ENCODE measurements at places on chromosomes 2 and 18. TPM values are rescaled to one million over a fixed set of nuclear protein-coding genes. Genes with fewer than 3 reads are reported as not detected.

The IGFBP2 gene
- total RNA-seq: 451 TPM

DNA sequence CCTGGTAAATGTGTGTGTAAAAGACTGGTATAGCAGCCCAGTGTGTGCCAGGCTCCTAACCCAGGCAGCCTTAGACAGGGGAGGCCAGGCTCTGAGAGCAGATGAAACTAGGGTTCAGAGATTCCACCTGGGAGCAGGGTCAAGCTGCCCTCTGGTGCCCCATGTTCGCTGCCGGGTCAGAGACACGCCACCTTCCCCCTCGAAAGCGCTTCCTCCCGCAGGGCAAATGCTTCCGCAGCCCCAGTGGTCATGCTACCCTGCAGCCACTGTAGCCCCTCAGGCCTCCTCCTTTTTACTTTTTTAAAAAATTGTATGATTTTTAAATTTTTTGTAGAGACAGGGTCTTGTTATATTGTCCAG is 10.6 kb upstream of the KLF11 start:
- no peak for DNase-seq

DNA sequence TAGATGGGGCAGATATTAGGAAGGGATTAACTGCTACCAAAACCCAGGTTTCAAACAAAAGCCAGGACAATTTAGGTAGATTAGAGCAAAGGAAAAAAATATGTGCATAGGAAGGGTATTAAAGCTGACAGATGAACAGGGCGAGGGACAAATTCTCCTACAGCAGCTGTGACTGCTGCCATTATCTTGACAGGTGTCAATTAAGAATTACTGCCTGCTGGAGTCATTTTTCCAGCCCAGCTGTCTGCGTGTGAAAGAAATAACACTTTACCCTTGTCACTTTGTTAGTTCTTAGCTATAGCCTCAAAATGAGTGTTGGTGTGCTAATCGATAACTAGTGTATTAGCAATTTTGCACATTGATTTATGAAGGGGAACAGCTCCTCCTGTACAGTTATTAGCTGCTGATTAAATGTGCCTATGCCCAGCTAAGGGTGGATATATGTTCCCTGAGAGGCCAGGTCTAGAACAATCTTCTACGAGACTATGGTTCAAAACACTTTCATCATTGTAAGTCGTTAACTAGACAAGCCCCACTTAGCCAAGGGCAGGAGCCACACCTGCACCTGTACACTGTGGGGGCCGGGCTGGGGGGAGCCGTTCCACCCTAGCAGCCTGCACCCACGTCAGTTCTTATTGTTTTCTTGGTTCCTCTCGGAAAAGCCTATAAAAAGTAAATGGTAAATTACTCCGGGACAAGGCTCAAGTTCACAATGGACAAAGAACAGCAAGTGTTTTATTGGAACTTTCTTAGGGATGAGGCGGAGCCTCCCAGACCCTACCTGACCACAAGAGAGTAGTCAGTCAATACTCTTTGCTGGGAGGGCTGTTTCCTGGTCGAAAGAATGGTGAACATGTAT is 7.7 kb downstream of the TSHZ1 start:
- no peak for DNase-seq

DNA sequence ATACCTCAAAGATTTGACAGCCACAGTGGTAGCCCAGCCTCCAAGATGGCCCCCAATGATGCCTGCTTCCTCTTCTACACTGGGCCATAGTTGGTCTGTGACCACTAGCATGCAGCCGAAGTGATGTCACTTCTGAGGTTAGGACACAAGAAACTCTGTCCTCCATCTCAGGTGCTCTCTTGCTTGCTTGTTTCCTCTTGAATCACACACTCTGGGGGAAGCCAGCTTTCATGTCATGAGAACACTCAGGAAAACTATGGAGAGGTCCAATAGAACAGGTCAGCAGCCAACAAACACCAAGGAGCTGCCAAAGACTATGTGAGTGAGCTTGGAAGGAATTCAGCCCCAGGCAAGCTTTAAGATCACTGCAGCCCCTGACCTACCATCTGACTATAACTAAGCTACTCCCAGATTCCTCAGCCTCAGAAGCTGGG is 3.3 kb upstream of the ADAM17 start:
- DNase-seq: no peak

The DNAH7 gene
- total RNA-seq: 0.42 TPM

- no peak for DNase-seq
Measured at GRCh38 chr2:29310650-29311348, 195.6 kb downstream of the CLIP4 start.

The SLC30A3 gene
- 75.1 TPM for total RNA-seq

DNA sequence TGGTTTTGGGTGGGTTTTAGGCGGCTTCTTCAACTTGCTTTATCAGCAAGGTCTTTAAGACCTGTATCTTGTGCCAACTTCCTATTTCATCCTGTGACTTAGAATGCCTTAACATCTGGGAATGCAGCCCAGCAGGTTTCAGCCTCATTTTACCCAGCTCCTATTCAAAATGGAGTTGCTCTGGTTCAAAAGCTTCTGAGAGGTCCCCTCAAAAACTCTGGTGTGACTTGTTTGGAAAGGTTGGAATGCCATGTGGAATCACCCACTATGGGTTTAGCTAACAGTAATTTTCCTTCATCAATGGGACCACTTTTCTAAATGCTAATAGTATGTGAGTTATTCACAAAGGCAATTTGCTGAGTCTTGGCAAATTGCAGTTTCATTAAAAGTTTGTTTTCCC is 509.4 kb upstream of the SMIM21 start:
- no peak for DNase-seq

GRCh38 chr18:67540559-67540958 is 24.0 kb upstream of the DSEL start:
- DNase-seq: no peak

The RNF152 gene
- 3.9 TPM for total RNA-seq

DNA sequence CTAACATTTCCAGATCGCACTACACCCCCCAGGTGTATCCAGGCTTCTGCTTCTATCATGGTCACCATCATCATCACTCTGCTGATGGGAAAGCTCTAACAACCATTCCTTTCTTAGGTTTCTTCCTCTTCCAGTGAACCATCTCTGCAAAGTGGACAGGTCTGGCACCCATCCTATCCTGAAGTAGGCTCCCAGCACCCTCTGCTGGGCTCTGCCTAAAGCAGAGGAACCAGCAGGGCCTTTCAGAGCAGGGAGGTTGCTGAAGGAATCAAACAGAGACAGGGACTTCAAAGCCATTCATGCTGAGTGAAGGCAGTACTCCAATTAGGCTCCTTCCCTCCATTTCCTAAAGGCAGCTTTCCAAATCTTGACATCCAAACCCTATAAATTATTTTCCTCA is 27.2 kb upstream of the SATB2 start:
- DNase-seq: no peak

- DNase-seq: no peak
Measured at GRCh38 chr2:217981971-217982370, 20.8 kb downstream of the TNS1 start.

DNA sequence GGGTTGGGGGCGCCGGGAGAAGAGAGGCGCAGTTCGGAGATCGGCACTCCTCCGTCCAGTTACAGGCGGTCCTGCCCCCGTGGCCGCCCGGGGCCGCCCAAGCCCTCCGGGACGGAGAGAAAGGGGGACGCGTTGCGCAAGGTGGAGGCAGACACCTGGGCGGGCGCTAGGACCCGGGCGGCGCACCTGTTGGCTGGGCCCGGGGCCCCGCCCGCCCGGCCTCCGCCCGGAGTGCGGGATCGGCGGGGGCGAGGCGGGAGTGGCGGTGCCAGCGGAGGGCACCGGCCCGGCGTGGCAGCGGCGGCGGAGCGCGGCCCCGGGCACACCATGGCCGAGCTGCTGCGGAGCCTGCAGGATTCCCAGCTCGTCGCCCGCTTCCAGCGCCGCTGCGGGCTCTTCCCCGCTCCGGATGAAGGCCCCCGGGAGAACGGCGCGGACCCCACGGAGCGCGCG is at the start of gene SGPP2:
SGPP2 (plus strand) TSS at position 268 of the 453 bp plus-strand sequence; CDS start at position 328, 60 bp downstream.
- DNase-seq: no peak

DNA sequence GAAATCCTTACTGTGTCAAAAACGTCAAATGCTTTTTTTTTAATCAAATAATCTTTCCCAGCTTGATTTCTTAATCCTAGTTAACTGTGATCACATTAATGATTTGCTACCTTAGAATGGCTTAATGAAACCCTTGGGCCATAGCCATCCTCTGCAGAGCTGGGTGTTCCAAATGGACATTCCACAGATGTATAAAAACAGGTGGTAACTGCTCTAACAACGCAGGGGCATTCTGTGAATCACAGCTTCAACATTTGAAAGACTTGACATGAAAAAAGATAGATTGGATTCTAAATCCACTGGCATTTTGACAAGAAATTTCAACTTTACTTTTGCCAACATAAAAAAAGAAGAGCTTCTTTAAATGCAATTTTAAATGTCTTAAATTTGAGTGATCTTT is 69.8 kb upstream of the RASGRP3 start:
- no peak for DNase-seq

The DPP10 gene
- total RNA-seq: 1.7 TPM

GRCh38 chr2:18668221-18668620 is 78.9 kb upstream of the NT5C1B start:
- no peak for DNase-seq

DNA sequence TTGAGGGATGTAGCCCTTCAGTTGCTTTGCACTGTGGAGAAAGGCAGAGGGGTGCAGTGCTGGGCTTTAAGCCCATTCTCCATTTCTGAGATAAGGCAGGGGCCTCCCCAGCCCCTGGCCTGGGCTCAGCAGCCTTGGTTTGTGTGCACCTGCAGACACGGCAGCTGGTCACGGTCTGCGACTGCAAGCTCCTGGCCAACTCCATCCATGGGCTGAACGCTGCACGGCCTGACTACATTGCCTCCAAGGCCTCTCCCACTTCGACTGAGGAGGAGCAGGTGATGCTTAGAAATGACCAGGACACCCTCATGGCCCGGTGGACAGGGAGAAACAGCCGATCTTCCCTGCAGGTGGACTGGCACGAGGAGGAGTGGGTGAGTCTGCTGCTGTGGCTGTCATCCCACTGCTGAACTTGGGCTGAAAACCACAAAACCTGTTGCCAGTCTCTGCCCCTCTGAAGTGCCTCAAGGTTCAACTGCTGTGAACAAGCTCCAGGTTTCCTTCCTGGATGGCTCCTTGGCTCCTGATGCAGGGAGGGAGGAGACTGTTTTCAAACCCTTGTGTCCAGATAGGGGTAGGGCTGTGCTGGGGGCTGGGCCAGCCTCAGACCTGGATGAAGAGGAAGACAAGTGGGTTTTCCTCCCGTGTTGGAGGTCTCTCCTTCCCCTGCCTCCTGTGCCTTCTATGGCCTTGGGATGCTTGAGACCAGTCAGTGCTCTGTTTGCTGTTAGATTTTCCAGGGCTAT is 54.0 kb downstream of the COA5 start:
- DNase-seq: no peak

- no peak for DNase-seq
Measured at GRCh38 chr2:174675615-174676014, 78.0 kb upstream of the WIPF1 start.
